Activated naive CD8-positive, alpha-beta T cell treated with anti-CD3 and anti-CD28 coated beads for 36 hours (primary cell): ENCODE measurements at places on chromosomes 3 and 15. TPM values are rescaled to one million over a fixed set of nuclear protein-coding genes. Genes with fewer than 3 reads are reported as not detected.

DNA sequence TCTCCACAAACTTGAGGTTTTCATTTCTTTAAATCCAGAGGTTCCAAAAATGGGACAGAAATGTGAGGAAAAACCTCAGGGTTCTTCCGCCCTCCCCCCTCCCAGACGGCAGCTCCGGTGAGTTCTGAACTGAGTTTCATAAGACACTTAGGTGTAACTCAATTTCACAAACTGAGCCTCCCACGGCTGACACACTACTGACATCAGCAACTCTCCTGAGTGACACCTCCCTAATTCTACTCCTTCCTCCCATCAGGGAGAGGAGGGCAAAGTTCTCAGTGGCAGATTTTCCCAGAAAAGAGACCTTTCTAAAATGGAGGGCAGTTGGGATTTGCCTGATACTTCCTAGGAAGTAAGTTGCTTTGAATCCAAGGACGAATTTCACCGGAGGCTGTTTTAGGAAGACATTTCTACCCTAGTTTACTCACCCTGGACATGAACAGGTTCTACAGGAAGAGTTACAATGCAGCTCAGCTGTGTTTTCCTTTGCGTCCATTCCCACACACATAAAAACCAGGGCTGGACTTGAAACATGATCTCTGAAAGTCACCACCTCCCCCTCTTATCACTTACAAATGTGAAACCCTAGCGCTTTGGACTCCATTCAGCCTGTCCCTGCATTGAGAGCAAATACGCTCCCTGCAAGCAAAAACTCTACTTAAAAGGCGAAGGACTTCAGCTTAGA, 78.1 kb upstream of the LMOD3 start:
- peak; percentile 39 for DNase-seq

- no peak for DNase-seq
These were observed 59.1 kb upstream of the NEDD4 start for GRCh38 chr15:56052395-56053045.

DNA sequence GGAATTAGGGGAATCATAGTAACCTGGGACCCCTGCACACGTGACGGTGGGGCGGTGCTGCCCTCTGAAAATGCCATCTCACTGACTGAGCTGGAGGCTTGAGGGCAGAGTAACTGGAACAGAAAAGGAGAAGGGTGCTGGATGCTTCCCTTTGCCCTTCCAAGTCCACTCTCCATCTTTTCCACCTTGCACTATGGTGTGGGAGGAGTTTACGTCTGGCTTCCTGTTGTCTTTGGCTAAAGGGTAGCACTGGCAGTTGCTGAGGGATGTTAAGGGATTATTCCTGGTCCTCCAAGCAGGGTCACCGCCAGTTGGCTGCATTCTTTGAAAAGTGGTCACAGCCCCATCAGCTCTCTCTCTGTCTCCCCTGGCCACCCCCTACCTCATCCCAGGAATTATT, 129.4 kb upstream of the SNTN start:
- DNase-seq: no peak

- DNase-seq: no peak
These were observed 567.0 kb upstream of the RGMA start for GRCh38 chr15:93656041-93656440.

DNA sequence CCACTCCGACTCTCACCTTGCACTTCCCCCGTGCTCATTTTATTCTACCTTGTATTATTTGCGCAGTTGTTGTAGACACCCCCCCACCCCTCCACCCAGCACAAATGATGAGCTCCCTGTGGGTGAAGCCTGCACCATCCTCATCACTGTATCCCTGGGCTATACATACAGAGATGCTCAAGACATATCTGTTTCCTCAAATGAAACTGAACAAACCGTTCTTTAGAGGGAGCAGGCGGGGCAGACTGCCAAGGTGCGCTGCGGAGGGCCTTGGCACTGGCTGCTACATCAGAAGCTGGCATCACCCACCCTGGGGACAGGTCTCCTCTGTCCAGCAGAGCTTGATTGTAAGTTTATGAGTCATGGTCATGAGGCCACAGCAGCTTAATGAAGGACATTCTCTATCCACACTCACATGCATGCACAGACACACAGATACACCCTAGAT, 29.0 kb downstream of the ADCY5 start:
- DNase-seq: no peak

- DNase-seq: no peak
These were observed 6.3 kb downstream of the CLK3 start for GRCh38 chr15:74621936-74622335.

GRCh38 chr3:86029590-86029989, 961.4 kb downstream of the VGLL3 start:
- no peak for DNase-seq

GRCh38 chr3:51374456-51374855, 10.6 kb upstream of the MANF start:
- no peak for DNase-seq

DNA sequence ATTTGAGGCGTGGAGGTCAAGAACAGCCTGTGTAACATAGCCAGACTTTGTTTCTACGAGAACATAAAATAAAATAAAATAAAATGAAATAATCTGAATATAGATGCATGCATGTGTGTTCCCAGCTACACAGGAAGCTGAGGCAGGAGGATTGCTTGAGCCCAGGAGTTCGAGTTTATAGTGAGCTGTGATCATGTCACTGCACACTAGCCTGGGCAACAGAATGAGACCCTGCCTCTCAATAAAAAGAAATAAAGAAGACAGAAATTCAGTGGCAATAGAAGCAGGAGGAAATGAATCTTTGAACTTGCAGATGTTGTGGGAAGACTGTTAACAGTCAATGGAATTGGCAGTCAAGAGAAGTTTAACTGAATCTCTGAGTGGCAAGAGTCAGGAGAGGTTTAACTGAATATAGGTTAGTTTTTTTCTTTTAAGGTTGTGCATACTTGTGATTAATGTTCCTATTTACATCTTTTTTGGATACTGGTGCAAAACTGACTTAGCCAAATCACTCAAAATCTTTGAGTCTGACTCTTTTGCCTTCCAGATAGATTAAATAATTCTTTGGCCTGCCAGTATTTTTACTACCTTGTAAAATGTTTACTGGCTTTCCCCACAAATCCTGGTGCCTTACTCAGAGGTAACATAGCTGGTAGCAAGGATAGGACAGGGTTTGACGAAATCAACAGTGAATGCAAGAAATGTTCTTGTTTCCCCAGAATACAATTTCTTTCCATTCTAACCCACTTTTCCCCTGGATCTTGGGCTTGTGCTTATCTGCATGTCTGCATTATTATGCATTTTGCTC, 361.4 kb downstream of the PDCD6IP start:
- no peak for DNase-seq

DNA sequence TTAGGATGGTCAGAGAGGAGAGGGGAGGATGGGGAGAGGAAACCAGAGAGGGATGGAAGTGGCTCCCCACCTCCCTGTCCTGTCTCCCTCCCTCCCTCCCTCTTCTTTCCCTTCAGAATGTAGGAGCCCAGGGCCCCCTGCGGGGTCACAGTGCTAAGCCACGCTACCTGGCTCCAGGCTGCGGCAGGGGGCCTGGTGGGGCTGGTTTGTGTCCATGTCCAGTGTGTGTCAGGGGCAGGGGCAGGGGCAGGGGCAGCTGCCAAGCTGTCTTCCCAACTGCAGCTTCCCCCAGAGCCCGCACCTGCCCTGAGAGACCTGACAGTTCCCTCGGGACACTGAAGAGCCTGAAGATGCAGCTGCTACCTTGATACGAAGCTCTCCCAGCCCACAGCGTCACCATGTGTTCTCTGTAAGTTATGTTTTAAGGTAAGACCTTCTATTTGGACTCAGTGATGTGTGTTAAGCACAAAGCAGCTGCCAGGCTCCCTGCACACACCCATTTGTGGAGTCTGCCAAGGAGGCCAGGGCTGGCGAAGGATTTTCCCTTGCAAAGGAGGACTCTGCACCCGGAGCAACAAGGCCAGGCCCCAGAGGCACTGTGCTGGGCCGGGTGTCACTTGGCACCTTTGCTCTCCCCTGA, 121.8 kb upstream of the SMAD3 start:
- DNase-seq: no peak

DNA sequence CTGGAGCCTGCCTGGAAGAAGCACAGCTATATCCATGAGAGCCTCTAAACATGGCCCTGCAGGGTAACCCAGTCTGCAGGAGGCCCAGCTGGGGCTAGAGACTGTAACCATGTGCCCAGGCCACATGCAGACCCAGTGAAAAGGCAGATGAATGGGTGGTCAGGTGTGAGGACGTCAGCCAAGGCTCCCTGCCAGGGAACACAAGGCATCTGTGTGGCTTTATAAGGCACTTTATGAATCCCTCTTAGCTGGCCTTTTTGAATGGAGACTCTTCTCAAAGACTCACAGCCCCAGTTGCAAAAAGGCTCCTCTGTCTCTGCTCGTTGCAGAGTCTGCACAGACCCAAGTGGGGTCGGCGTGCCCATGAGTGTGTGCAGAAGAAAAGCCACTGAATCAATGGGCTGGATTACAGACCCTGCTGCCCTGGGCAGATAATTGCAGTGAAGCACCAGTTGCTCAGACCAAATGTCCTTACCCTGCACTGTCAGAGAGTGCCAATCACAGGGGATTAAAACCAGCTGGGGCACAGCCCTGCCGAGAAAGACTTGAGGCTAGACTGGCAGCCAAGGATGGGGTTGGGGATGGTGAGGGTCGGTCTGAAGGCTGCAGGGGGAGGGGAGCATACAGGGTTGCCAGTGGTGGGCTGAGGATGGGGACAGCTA, 154.2 kb downstream of the RAB11A start:
- no peak for DNase-seq

GRCh38 chr15:70486012-70486411, 277.3 kb downstream of the UACA start:
- no peak for DNase-seq

- no peak for DNase-seq
These were observed 38.0 kb upstream of the DPH6 start for GRCh38 chr15:35583863-35584528.

GRCh38 chr3:128855569-128855968, 23.9 kb upstream of the ACAD9 start:
- DNase-seq: no peak

- no peak for DNase-seq
These were observed 9.7 kb downstream of the MYH15 start for GRCh38 chr3:108500728-108501127.

GRCh38 chr3:186583831-186584230, 13.3 kb downstream of the DNAJB11 start:
- no peak for DNase-seq

DNA sequence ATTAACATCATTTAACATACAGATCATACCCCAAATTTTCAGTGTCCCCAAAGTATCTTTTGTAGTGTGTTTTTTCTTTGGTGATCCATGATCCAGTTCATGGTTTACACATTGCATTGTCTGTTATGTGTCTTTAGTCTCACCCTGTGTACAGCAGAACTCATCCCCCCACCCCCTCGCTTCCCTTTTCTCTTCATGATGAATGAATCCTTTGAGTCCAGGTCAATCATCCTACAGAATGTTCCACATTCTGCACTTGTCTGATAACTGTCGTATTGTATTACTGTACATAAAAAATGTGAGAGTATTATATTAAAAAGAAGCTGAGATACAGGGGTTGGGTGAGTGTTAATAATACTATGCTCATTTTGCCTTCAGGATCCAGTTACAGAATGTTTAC, 14.6 kb upstream of the NIT2 start:
- no peak for DNase-seq

- DNase-seq: no peak
These were observed 205.1 kb upstream of the EIF1B start for GRCh38 chr3:40104441-40104840.

DNA sequence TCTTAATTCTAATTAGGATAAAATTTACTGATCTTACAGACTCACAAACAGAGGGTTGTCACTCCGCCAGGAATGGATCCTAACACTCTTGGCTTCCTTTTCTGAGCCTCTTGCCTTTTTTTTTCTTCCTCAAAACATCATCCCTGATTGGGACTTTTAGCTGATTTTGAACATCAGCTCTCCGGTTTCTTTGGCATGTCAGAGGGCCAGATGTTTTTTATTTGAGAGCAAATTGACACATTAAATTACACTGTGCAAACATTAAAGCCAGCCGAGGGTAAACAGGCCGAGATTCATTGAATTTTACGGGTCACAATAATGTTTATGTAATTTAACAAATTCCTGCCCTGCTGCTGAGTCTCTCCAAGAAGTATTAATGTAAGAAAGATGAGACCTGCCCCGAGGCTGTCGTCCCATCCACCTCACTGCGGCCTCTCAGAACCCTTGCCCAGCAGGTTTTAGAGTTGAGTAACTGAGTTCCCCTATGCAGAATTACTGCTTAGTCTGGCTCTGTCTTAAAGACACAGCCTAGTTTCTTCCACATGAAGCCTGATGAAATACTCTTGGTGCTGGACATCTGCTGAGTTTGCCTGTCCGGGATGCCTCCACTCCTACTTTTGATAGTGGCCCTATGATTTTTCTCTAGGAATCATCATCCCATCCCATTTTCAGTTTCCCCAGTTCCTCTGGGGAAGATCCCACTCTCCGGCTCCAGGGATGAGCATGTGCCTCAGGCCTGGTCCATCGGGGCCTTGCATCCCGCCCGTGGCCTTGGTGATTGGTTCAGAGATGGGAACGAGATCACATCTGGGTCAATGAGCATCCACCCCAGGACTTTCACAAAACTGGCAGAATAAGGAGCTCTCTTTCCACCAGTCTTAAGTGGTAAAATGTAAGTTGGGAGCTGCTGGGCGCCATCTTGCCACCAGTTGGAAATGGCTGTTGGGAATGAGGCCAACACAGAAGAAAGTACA, 226.6 kb upstream of the TLE3 start:
- DNase-seq: no peak

DNA sequence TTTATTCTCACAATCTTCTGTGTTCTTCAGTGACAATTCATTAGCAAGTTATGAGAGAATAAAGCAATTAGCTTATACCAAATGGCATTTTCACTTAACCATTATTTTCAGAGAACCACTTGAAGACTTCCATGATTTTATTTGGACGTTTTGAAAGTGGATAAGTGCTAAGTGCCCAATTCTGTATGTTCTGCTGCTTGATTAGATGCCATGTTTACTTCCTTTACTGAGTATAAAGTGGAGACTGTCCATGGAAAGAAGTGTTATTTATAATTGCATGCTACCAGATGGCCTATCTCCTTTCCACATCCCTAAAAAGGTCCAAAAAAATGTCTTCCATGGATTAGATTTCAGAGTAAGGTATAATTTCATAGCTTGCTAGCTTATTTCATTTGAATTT, 69.6 kb downstream of the SUMF1 start:
- DNase-seq: no peak

DNA sequence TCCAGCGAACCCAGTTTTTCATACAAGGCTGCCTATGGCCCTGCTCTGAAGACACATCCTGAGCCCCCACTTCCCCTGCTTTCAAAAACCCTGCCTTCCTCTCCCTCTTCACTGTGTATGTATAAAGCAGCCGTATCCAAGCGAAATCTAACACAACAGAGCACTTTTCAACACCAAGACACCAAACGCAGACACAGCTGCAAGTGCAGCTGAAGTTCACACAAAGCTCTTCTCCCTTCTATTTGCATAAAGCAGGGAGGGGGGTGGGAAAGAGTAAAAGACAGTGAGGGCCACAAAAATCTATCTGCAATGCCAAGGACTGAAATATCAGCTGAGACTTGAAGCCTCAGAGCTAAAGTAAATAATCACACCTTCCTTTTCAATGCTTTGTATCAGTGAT, 35.1 kb upstream of the CSPG5 start:
- no peak for DNase-seq

MINAR1 gene
- total RNA-seq: 0.33 TPM

CDHR4 gene
- total RNA-seq: not detected

CISH gene
- 193 TPM for total RNA-seq

KLHL25 gene
- total RNA-seq: 2.9 TPM

ROBO2 gene
- total RNA-seq: not detected

NTRK3 gene
- not detected for total RNA-seq

OR5K2 gene
- not detected for total RNA-seq

ZNF662 gene
- 5.3 TPM for total RNA-seq
